ENCODE measurements at places on chromosomes 3 and 15.

DNA sequence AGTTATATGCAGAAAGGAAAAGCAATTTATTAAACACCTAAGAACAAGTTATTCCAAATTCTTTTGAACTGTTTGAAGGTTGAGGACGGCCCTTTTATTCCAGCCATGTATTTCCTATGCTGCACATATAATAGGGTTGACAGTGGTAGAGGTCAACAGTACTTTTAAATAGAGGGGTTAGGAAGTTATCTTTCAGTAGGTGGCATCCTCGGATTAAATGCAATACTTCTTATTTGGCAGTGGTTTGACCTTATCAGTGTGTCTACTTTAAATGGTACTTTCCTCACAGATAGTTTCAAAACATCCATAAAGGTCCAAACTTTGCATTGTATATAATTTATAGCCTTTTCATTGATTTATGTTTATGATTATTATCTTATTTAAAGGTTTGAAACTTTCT is 558.7 kb downstream of the TUSC7 start:
- no peak for DNase-seq

- DNase-seq, result no peak
These were observed 50.4 kb downstream of the MCF2L2 start for GRCh38 chr3:183378008-183378407.

DNA sequence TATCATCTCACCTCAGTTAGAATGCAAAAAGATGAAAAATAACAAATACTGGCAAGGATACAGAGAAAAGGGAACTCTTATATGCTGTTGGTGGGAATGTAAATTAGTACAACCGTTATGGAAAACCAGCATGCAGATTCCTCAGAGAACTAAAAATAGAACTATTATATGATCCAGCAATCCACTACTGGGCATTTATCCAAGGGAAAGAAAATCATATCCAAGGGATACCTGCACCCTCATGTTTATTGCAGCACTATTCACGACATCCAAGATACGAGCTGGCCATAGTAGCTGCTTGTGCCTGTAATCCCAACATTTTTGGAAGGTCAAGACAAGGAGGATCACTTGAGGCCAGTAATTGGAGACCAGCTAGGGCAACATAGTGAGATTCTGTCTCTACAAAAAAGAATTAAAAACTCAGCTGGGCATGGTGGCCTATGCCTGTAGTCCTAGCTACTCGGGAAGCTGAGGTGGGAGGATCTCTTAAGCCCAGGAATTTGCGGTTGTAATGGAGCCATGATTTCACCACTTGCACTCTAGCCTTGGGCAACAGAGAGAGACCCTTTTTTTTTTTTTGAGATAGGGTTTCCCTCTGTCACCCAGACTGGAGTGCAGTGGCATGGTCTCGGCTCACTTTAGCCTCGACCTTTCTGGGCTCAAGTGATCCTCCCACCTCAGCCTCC is 26.6 kb downstream of the USP50 start:
- no peak for DNase-seq

- DNase-seq, result no peak
These were observed 103.9 kb downstream of the FBN1 start for GRCh38 chr15:48541341-48542278.

- no peak for DNase-seq
These were observed 184.6 kb downstream of the C3orf38 start for GRCh38 chr3:88334187-88334868.

- DNase-seq, result no peak
These were observed 405.9 kb downstream of the SOX2 start for GRCh38 chr3:182117583-182117982.

DNA sequence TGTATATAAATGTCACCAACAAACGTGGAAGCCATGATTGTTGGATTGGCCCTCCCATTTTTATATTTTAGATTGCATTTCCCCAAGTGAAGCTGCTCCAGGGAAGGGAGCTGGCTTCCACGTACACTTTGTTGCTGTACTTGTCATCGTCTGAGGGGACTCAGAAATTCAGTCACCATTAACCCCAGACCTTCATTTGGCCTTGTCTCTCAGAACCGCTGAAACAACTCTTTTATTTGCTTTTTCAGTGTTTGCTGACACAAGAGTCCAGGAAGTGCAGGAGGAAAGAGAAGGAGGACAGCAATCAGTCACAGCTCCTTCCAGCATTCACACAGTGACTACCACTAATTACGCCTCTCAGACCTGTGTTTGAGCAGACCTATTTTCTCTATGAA is 276.5 kb downstream of the TBL1XR1 start:
- DNase-seq, result no peak
